ENCODE measurements at places on chromosomes 11 and 22.
A peak's percentile ranks its signal among the peaks of the same experiment; 100 is the strongest.

DNA sequence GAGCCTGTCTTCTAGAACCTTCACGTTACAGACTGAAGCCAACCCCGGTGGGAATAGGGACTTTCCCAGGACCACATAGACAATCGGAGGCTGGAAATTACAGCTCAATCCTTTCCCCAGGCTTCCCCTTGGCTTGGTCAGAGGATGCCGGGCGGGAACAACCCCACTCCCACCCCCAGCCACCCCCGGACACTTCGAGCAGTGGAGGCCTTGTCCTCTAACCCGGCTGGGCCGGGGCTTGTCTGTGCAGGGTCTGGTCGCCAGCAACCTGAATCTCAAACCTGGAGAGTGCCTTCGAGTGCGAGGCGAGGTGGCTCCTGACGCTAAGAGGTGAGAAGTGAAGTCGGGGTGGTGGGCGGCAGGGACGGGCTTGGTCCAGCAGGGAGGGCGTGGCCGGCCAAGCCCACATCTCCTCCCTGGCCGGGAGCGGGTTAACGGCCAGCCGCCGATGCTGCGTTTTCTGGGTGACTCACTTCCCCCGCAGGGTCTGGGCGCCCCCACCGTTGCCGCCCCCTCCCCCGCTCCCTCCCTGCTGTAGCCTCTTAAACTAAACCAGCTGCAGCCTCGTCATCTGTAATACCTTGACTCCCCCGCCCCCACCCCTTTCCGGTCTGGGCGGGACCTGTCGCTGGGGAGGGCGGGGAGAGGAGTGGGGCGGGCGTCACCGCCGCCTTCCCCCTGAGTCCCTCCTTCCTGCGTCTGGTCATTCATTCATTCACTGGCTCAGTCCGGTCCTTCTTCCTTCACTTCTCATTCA is 1.5 kb downstream of the LGALS1 start:
- peak; percentile 96 for DNase-seq

GRCh38 chr22:49632199-49633009 is 195.3 kb downstream of the BRD1 start:
- no peak for DNase-seq

- peak; percentile 91 for DNase-seq
Observed at GRCh38 chr11:34653851-34654482, 33.1 kb downstream of the EHF start.

DNA sequence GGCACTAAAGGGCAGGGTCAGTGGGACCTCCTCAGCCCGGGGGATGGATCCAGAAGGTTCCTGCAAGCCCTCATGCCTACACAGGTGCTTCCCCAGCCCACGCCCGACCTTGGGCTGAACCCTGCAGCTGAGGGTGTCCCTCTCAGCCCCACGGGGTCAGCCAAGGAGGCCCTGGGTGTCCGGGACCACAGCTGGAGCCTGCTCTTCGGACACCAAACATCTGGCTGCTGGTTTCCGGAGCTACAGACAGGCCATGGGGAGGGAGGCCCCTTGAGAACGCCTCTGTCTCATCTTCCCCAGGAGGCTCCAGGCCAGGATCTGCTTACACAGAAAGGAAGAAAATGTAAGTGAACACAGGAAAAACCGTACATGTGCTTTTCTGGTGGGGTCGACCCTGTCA is 355.7 kb downstream of the MN1 start:
- DNase-seq, result no peak

- no peak for DNase-seq
Observed at GRCh38 chr22:30430933-30431332, 5.4 kb downstream of the MTFP1 start.

DNA sequence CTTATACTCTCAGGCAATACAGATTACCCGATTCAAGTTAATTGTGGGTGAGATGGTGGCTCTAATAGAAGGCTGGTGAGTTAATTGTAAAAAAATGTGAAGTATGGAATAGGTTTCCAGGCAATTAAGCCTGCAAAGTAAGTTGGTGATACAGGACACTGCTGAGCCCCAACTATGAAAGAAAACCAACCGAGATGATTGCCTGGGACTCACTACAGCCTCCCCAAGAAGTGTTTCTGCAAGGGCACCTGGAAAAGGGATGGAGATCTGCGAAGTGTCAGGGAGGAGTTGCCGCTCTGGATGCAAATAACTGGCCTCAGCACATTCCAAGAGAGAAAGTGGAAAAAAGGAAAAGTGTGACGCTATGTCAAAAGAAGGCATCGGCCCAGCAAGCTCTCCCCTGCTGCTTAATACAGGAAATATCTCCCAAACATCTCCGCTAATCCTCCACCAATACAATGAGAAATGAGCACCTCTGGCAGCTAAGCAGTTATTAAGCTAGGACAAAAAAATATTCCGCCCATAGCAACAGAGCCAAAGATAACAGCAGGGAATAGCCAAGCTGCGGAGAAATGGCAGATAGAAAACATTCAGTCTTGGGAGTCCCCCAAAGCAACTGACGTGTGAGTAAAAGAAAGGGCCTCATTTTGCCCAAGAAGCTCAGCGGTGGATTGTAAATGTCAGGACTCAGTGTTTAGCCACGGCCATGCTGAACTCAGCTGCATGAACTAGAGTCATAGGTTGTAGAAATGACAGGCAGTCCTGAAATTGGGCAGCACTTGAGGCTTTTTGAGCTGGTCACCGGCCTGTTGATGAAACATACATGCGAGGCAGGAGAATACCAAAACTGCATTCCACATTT is 133.7 kb downstream of the SNX19 start:
- no peak for DNase-seq

DNA sequence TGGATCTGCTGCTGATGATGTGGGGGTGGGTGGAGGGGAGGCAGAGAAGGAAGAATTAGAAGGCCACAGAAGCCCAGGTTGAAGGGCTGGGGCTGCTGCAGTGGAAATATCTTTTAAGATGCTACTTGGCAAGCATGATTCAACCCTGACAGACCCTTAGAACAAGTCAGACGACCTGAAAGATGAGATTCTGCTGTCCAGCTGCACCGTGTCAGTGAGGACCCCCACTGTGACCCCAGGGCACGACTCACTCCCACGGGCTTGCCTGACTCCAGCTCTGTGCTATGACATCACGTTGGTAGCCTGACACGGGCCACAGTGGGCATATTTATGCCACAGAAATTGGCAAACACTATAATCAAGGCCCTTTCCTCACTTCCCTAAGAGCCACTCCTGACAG is 36.0 kb downstream of the LRFN4 start:
- no peak for DNase-seq

- DNase-seq, result no peak
Observed at GRCh38 chr11:17471501-17471900, 5.1 kb downstream of the ABCC8 start.

DNA sequence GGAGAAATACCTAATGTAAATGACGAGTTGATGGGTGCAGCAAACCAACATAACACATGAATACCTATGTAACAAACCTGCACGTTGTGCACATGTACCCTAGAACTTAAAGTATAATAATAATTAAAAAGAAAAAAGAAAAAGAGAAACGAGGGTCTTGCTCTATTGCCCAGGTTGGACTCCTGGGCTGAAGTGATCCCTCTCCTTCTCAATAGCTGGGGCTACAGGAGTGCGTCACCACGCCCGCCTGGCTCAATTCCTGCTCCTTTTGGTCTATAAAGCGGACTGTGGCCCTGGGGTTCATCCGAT is 521 bp upstream of the PTS start:
- DNase-seq, result no peak

GRCh38 chr11:12508151-12508751 is 130.9 kb downstream of the PARVA start:
- DNase-seq, result peak; percentile 79

GRCh38 chr22:31105282-31105929 is 2.0 kb downstream of the SELENOM start:
- DNase-seq, result no peak

- DNase-seq, result peak; percentile 28
Observed at GRCh38 chr11:128632141-128632791, 44.9 kb upstream of the ETS1 start.

DNA sequence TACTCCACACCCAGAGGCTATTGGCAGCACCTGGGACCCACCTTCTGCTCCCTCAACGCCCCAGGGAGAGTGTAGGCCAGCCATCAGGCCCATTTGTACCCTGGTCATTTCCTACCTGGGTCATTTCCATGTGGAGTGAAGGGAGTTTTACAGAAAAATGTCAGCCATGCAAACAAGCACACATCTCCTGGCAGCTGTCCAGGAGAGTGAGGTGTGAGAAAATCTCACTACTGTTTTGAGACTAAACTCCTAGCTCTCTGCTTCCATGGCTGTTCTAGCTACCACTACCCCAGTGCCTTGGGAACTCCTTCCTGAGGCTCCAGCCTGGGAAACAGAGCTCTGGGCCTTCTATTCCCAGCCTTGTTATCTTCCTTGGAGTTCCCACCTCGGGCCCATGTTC is 2.8 kb upstream of the TMPRSS13 start:
- DNase-seq, result no peak

GRCh38 chr22:31618471-31619176 is 43.4 kb downstream of the PISD start:
- DNase-seq, result no peak

GRCh38 chr22:19806213-19807160 is 45.9 kb downstream of the TBX1 start:
- no peak for DNase-seq

DNA sequence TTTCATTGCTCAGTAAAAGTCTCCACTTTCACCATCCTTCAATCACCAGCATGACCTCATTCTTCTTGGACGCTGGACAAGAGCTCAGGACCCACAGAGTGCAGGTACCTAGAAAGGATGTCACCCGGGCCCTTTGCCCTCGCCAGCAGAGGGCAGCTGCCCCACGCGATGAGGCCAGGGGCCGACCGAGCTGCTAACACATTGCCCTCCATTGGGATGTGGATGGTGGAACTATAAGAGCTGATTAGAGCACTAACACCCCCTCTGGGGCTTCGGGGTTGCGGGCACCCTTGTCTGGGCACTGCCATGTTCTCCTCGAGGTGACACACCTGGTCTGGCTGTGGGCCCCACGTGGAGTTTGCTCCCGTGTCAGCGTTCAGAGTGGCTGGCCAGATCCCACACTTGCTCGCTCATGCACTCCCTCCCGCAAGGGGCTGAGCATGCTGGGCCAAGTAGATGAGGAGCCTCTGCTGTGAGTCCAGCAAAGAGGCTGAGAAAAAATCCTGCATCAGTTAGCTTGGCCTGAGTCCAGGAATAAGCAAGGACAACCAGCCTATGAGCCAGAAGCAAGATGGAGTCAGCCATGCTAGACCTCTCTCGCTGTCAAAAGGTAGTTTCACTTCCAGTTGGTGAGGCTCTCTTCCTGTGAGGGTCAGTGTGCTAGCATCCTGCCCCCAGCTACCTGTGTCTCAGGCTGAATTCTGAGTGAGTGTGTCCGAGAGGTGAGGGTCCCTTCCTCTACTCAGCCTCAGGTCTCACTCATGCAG is 9.8 kb downstream of the KRTAP5-6 start:
- no peak for DNase-seq

DNA sequence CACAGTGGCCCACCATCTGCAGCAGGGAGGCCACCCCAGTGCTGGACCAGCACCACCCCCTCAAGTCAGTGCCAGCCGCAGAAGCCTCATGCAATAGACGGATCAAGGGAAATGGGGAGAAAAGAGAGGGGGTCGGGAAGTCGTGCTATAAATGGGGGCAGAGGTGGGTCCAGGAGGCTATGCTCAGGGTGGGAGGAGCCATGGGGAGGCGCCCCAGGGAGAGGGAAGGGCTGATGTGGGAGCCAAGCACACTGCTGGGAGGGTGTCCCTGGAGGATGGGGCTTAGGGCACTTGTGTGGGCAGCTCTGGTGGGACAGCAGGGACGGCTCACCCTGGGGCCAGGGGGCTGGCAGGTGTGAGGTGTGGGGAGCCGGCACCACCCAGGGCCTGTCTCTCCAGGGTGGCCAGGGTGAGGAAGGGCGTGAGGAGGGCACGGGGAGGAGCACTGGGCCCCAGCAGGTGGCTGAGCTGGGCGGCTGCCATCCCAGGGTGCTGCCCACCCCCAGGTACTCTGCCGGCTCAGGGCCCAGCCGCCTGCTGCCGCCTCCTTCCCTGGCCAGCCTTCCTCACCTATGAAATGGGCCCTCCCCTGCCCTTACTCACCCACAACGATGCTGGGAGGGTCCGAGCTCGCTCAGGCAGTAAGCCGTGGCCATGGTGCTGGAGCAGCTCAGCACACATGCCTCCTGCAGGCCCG is 18.0 kb downstream of the PHLDA2 start:
- DNase-seq, result no peak

- no peak for DNase-seq
Observed at GRCh38 chr11:120358729-120359128, 22.5 kb downstream of the ARHGEF12 start.

GRCh38 chr11:14189874-14190273 is 169.1 kb downstream of the RRAS2 start:
- DNase-seq, result no peak

DNA sequence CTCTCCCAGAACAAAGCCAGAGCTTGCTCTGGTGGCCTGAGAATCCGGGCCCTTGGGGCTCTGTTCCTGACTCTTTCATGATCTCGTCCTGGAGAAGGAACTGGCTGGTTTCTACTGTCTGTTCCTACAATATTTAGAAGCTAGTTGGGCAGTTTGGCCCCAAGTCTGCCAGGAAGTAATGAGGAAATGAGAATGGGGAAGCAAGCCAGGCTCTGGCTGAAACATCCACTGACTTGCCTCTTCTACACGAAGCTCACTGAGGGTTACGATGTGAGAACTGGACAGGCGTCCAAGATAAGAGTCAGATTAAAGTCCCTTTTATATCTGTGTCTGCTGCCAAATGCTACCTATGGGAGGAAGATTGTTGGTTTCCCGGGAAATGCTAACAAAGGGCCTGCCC is 110.0 kb upstream of the KIRREL3 start:
- no peak for DNase-seq

DNA sequence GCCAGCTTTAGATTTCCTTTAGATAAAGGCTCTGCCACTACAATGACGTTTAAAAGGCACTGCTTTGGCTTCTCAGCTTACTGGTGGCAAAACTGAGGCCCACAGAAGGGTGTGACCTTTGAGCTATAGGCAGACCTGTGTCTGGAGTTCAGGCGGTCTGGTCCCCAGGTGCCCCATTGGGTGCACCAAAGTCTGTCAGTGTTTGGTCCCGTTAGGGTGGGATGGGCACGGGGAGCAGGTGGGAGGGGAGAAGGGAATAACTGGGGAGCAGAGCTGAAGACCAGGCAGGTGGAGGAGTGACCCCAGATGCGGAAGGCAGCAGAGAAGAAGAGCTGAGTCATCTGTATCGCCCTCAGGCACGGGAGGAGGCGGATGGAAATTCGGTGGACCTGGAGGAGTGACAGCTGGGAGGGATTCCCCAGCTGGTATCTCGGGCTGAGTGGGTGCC is 45.3 kb upstream of the GCAT start:
- DNase-seq, result no peak

DNA sequence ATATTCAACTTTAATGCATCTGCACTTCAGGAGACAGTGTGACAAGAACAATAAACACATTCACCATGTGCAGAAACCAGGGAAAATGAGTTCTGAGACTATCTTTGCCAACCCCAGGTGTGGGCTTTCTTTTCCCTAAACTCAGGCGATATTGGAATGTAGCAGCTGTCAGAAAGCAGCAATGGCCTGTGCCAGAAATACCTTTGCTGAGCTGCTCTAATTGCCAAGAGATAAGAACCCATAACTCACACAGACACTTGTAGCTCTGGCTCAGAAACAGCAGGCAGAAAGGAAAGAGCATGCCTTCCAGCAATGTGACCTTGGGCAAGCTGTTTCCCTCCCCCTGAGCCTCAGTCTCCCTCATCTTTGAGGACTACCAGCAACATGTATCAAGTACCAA is 77.6 kb downstream of the PLEKHA7 start:
- DNase-seq, result no peak
